ENCODE measurements at places on chromosomes 3 and 15.
A peak's percentile ranks its signal among the peaks of the same experiment; 100 is the strongest.

DNA sequence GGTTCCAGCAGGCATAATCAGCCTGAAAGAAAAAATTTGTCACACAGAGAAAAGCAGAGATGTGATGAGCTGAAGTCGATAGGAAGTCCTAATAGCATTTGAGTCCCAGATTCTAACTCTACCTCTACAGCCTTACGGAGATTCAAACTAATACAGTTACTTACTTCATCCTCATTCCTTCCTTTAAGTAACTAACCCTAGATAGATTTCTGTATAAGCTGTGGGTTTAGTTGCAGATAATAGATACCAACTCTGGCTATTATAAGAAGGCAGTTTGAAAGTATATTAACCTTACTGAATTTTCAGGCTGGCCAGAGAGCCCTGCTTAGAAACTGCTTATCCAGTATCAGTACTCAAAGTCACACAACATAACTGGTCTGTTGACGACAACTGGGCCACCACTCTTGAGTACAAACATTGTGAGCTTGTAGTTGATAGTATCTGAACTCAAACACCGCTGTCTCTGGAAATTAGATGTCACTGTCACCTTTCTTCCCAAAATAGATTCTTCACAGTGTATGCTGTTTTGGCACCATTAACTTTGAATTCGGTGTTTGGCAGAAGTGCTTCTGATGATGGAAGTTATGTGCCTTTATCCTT, 484.3 kb downstream of the DIPK2A start:
- no peak for DNase-seq

- DNase-seq, result no peak
Measured at GRCh38 chr3:151101270-151101969, 16.0 kb downstream of the MED12L start.

DNA sequence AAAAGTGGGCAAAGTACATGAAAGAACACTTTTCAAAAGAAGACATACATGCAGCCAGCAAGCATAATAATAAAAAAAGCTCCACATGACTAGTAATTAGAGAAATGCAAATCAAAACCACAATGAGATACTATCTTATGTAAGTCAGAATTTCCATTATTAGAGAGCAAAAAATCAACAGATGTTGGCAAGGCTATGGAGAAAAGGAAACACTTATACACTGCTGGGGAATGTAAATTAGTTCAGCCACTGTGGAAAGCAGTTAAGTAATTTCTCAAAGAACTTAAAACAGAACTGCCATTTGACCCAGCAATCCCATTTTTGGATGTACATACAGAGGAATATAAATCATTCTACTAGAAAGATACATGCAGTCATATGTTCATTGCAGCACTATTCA, 360.7 kb downstream of the NSUN3 start:
- peak; percentile 60 for DNase-seq

DNA sequence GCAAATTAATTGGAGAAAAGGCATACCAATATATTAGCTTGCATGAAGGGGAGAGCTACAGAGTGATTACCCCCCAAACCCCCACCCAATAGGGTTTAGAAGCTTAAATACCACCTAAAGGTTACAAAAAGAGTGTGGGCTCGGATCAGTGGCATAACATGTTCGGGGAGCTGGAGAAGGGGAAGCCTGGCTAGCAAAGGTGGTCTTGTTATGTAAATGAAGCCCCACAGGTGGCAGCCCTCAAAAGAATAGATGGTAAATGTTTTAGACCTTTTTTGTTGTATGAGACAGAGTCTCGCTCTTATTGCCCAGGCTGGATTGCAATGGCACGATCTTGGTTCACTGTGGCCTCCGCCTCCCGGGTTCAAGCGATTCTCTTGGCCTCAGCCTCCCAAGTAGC, 10.9 kb upstream of the PXK start:
- no peak for DNase-seq

- DNase-seq, result no peak
Measured at GRCh38 chr15:38819387-38819950, 254.9 kb upstream of the RASGRP1 start.

GRCh38 chr15:43239732-43240491, 19.1 kb upstream of the EPB42 start:
- DNase-seq, result peak; percentile 11
